ENCODE measurements at places on chromosomes 6 and 20.

- no peak for DNase-seq
Measured at GRCh38 chr20:3613821-3614440, 49.3 kb downstream of the GFRA4 start.

- no peak for DNase-seq
Measured at GRCh38 chr20:25252686-25253421, 5.0 kb downstream of the PYGB start.

- DNase-seq: no peak
Measured at GRCh38 chr6:157181649-157182048, 141.7 kb downstream of the TMEM242 start.

DNA sequence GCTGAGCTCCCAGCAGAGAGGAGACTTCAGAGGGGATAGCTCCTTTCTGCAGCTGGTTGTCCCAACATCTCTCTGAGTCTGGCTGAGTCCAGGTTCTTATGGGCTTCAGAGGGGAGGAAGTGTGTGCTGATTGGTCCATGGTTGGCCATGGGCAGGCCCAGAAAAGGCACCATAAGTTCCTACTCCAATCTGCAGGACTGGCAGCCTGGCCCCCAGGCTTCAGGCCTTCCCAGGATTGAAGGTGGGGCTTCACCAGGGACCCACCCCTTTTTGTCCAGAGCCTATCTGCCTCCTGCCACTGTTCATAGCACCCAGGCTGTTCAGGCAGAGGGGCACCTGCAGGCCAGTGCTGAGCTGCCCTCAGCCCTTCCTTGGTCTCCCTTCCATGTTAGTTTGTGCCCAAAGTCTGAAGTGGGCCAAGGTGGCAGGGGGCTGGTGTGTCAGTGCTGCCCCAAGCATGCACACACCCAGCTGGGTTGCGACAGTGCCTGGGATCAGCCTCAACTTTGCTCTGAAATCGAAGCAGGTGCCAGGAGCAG is 21.6 kb upstream of the TOP1 start:
- DNase-seq: no peak

DNA sequence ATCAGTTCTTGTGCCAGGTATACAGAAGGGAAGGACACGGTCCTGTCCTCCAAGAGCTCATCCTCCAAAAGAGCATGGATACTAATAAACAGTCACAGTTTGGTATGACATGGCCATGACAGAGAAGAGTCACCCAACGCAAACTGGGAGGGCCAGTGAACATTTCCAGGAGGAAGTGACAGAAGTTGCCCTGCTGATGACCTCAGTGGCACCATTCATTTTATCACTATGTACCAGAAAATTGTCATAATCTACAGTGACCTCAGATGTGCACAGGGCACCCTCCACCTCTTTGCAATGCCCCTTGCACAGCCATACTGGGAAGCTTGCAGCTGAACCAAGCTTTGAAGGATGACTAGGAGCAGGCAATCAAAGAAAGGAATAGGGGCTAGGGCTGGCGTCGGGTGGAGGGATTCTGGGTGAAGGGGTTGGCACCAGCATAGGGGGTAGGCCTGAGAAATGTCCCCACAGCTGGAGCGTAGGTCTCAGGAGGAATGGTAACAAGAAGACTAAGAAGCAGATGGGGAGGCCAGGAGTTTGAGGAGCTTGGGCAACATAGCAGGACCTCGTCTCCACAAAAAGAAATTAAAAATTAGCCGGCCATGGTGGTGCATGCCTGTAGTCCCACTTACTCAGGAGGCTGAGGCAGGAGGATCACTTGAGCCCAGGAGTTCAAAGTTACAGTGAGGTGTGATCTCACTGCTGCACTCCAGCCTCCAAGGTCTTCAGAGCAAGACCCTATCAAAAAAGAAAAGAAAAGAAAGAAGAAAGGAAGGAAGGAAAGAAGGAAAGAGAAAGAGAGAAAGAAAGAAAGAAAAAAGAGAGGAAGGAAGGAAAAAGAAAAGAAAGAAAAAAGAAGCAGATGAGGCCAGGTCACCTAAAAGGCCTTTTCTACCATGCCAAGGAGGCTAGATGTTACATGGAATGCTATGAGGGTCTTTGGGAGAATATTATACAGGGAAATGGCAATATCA is 65.3 kb upstream of the SNX9 start:
- DNase-seq: no peak

- DNase-seq: no peak
Measured at GRCh38 chr6:151722342-151722741, 85.1 kb upstream of the ESR1 start.

DNA sequence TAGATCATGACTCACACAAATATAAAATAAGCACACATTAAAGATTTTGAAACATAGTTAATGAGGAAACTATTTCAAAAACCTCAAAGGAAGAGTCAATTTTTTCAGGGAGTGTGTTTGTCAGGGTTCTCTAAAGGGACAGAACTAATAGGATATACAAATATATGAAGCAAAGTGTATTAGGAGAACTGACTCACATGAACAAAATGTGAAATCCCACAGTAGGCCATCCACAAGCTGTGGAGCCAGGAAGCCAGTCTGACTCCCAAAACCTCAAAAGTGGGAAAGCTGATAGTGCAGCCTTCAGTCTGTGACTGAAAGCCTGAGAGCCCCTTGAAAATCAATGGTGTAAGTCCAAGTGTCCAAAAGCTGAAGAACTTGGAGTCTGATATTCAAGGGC is 898.0 kb upstream of the EYS start:
- no peak for DNase-seq

GRCh38 chr6:21593927-21594415 is 420 bp downstream of the SOX4 start:
- no peak for DNase-seq

DNA sequence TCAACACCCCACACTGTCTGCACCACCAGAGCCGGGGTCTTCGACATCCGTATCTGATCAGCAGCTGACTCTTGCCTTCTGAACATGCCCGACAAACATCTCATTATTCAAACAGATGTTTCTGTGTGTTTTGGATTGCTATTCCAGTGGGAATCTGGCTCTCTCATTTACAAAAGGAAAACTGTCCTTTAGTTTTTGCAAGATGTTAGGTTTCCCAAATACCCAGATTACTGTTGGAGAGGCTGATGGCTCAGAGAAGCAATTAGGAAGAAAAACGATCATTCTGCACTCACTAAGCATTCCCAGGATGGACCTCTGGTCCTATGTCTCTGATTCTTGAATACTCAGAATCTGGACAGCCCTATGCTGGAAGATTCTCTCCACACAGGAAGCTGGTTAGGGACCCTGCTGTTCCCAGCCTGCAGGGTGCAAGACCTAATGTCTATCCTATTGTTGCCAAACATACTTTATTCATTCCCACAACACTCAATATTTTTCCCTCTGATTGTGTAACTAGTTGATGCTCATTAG is 532.9 kb downstream of the CDH26 start:
- DNase-seq: no peak

DNA sequence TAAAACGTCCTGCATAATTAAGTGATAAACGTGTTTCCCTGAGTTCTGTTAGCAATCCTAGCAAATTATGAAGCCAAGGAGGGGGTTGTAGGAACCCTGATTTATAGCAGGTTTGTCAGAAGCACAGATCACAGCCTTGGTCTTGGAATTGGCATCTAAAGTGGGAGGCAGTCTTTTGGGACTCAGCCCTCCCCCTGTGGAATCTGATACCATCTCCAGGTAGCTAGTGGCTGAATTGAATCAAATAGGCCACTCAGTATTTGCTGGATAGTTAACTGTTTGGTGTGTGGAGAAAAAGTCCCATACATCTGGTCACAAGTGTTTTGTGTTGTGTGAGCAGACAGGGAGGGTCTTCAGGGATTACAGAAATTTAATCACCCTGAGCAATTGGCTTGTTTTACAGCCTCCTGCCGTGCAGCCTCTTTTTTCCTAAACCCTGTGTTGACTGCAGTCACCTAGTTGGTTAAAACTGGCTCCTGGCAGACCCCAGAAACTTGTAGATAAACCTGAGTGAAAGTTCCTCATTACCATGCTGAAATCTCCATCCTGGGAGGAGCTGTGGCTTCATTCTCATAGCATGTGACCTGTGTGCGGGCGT is 19.0 kb upstream of the KIFC1 start:
- DNase-seq: no peak

GRCh38 chr6:107447663-107448216 is 11.6 kb downstream of the PDSS2 start:
- no peak for DNase-seq

GRCh38 chr6:39617026-39617425 is 108.2 kb downstream of the KIF6 start:
- no peak for DNase-seq

DNA sequence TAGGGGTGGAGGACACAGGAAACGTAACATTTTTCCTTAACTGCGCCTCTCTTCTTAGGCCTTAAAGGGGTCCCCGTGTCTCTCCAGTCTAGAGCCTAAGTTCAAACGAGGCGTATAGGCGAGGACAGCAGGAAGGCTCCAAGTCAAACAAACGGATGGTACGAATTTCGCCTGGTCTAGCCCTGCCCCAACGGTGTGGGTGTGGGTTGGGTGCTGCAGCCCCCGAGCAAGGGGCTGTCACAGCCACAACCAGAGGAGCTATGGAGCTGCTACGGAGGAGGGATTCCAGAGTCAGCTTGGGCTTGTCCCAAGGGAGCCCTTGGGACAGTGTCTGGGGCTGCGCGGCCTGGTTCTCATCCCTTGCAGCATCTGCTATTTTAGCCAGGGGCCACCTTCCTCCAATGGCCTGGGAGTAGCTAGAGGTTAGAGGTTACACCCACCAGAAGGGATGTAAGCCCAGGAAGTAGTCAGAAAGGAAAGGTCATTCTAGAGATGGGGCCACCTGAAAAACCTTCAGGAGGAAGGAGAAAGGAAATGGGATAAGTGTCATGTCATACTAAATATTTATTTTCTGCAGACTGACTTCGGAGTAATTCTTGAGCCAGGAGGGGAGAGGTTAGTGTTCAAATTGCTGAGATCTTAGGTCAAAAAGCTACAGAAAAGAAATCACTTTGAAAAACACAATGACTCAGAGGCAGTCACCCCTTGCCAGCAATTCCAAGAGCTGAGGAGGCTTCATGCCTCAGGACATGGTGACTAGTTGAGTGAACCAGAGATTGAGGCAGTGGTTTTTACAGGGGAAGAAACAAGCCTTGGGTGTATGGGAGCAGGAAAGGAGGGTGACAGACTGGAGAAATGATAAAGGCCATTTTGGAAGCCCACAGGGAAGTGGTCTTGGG is 21.7 kb downstream of the VPS52 start:
- no peak for DNase-seq

DNA sequence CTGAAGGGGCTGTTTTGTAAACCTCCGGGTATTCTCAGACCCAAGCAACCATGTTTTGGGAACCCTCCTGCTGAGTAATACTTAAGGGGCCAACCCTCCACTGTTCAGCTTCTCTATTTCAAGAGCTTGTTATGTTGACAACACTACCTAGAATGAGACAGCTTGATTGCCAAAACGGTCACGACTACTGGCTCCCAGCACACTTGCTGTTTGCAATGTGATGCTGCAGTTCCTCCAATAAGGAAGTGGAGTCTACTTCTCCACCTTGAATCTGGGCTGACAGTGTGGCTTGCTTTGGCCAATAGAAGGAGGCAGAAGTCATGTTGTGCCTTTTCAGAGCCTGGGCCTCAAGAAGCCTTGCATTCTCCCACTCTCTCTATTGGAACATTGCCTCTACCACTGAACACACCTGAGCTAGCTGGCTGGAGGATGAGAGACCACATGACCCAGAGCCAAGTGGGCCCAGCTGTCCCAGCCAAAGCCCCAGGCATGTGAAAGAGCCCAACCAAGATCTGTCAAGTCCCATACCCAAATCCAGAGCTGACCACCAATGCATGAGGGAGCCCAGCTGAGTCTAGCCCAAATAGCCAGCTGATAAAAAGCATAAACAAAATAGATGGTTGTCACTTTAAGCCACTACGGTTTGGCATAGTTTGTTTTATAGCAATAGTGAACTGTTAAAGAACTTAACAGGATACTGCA is 108.0 kb downstream of the PRND start:
- peak; percentile 99 for DNase-seq

DNA sequence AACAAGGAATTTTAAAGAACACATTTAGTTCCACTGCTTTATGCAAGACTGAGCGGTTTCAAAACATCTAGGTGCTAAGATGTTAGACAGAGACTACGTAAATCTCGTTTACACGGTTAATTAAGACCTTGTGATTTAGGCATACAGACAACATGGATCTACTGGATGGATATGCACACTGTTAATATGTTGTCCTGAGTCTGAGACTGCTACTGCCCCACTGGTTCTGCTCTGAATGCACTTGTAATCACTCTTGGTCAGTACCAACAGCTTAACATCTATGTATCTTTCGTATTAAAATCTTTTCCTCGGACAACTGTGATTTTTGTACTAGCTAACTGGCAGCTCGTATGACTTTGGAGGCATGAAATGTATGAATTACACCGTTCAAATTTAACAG is 3.1 kb downstream of the MAN1A1 start:
- DNase-seq: no peak

DNA sequence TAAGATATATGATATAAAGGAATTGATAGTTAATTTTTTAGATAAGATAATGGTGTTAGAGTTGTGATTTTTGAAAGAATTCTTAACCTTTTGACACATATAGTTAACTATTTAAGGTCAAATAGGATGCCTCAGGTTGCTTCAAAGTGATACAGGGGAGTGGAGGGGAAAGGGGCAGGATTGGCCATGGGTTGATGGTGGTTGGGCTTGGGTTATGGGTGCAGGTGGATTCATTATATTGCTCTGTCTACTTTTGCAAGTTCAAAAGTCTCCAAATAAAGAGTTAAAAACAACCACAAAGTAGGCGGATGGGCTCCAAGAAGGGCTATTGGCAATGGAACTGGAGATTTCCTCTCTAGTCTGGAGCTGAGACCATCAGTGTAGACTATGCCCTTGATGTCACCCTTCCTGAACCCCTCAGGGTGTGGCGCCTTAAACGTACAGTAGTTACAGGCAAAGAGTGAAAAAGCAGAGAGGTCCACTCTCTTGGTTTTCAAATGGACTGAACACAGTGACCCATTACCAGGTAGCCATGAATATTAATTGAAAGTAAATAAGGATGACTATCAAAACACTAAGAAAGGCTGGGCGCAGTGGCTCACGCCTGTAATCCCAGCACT is 81.2 kb downstream of the PTPN1 start:
- DNase-seq: no peak

- DNase-seq: no peak
Measured at GRCh38 chr20:21693322-21693721, 12.1 kb upstream of the PAX1 start.

DNA sequence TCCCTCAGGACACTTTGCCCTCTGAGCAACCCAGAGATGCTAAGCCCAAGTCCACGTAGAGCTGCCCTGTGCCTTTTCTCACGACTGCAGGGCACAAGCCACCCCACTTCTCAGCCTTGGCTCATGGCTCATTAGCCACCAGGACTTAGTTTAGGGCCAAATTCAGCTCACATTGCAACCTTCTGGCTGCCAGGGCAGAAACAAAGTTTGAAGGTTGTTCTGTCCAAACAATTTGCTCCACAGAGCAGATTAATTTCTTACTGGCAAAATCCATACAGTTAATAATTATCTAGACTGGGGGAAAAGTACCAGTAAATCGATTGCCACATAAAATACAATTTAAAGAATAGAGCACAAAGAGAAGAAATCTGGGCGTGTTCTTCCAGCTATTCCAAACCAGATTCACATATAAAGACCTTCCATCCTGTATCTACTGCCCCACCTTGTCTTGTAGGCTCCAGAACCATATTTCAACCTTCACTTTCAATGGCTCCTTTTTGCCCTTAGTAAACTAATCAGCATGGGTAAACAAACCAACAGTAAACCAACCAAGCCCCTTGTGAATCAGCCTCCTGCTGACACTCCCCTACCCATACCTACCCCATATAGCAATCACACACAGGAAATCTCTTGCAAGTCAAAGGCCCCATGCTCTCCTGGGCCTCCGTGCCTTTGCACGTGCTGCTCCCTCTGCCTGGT is 101.9 kb downstream of the QRSL1 start:
- no peak for DNase-seq
